ENCODE measurements at places on chromosomes 1 and 21.

DNA sequence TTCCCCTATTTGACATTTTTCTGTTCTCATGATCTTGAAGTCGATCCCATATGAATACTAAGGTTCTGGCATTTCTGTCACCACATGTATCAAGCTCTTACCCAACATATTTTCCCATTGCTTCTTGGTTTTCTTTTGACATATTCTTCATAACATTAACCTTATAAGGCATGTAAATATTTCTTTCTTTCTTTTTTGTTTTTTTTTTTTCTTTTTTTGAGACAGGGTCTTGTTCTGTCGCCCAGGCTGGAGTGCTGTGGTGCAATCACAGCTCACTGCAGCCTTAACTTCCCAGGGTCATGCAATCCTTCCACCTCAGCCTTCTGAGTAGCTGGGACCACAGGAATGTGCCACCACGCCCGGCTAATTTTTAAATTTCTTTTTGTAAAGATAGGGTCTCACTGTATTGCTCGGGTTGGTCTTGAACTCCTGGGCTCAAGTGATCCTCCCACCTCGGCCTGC is 33.1 kb upstream of the ERRFI1 start:
- no peak for DNase-seq

DNA sequence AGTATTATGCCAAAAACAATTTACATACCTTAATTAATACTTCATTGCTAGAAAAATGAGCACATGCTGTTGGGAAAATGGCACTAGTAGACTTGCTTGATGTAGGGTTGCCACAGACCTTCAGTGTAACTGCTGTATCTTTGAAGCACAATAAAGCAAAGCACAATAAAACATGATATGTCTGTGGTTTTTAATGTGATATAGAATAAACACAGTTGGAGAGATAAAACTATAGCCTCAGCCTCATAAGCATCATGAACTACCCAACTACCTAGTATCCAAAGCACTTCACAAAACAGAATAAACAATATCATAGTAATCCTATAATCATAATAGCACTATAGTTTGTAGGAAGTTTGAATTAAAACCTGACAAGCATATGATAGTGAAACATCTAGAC is 143.5 kb downstream of the SYT14 start:
- DNase-seq = no peak

- DNase-seq = no peak
Measured at GRCh38 chr1:8285103-8285502, 32.8 kb upstream of the SLC45A1 start.

DNA sequence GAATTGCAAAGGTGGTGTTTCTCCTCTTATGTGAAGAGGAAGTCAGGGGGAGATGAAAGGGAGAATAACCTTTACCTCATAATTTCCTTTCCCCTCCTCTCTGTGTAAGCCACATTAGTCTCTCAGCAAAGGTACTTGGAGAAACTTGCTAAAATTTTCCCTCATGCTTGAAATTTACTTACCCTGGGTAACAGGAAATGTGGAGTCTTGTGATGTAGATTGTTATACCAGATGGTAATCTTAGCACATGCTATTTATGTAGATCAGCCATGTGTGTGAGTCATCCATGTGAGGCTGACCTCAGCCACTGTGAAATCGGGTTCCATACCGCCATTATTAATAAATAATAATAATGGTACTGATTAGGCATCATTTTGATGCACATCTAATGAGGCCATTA is 128.4 kb downstream of the TGFB2 start:
- DNase-seq = no peak

DNA sequence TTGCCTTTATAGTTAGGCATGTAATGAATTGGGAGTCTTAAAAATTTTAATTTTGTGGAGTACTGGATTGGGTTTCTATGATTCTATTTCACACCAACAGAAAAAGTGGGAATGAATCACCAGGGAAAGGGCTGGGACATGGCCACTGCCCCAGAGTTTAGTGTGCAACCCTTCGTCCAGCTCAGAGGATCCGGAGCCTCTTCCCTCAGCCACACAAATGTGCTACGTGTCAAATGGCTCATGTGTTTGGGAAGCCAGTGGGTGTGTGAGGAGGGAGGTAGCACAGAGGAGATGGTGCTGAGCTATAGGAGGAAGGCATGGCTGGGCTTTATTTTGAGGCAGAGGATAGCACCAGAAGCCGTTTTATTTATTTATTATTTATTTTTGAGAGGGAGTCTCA is 247.3 kb downstream of the SIPA1L2 start:
- DNase-seq = no peak

GRCh38 chr1:223739366-223740037 is 27.2 kb downstream of the CAPN2 start:
- DNase-seq = no peak

GRCh38 chr1:61452176-61453035 is 272.5 kb downstream of the TM2D1 start:
- DNase-seq = no peak

DNA sequence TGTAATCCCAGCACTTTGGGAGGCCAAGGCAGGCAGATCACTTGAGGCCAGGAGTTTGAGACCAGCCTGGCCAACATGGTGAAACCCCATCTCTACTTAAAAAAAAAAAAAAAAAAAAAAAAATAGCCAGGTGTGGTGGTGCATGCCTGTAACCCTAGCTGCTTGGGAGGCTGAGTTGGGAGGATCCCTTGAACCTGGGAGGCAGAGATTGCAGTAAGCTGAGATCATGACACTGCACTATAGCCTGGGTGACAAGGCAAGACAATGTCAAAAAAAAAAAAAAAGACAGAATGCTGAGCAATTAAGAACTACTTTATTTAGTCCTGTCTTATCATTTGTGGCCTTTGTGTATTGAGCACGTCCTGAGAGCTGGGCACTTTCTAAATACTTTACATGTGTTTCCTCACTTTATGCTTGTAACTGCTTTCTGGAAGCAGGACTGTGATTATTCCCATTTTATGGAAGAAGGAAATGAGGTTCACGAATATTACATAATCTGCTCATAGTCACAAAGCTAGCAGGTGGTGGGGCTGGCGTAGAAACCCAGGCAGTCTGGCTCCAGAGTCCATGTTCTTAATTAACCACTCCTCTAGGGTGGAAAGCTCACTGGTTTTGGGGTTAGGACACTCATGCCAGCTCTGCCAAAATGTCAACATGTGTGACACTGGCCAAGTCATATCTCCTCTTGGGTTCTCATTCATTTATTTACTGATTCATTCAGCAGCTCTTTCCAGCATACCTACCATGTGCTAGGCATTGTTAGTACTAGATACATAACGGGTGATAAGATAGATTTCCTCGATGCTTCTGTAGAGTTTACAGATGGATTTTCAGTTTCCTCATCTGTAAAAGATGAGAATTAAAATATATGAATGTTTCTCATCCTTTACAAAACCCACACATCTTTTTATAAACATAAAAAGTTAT is 57.7 kb downstream of the DDR2 start:
- DNase-seq = no peak

- DNase-seq = no peak
Measured at GRCh38 chr1:167289966-167290365, 69.3 kb downstream of the POU2F1 start.

- no peak for DNase-seq
Measured at GRCh38 chr1:5907966-5908365, 84.3 kb downstream of the NPHP4 start.

GRCh38 chr1:43205671-43206070 is 33.5 kb downstream of the CFAP57 start:
- no peak for DNase-seq

GRCh38 chr1:9613625-9614299 is 25.1 kb downstream of the TMEM201 start:
- no peak for DNase-seq

DNA sequence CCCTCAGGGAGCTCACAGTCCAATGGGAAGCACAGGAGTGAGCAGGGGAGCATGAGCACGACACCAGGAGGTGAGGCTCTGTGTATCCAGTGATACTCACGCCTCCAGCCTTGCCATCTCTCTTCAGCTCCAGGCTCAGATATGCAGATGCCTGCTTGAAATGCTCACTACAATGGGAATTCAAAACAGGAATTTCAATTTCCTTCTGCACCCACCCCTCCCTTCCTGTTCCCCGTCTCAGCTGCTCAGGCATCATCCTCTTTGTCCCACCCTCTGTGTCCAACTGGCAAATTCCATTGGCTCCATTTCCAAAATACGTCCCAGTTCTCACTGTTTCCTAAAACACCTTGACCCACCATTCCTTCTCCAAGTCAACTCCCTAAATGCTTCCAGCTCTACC is 58.9 kb downstream of the FBXO2 start:
- DNase-seq = no peak

GRCh38 chr1:197444755-197445154 is 176.7 kb downstream of the CRB1 start:
- no peak for DNase-seq

GRCh38 chr1:44536357-44537209 is 131.5 kb downstream of the RNF220 start:
- DNase-seq = no peak

DNA sequence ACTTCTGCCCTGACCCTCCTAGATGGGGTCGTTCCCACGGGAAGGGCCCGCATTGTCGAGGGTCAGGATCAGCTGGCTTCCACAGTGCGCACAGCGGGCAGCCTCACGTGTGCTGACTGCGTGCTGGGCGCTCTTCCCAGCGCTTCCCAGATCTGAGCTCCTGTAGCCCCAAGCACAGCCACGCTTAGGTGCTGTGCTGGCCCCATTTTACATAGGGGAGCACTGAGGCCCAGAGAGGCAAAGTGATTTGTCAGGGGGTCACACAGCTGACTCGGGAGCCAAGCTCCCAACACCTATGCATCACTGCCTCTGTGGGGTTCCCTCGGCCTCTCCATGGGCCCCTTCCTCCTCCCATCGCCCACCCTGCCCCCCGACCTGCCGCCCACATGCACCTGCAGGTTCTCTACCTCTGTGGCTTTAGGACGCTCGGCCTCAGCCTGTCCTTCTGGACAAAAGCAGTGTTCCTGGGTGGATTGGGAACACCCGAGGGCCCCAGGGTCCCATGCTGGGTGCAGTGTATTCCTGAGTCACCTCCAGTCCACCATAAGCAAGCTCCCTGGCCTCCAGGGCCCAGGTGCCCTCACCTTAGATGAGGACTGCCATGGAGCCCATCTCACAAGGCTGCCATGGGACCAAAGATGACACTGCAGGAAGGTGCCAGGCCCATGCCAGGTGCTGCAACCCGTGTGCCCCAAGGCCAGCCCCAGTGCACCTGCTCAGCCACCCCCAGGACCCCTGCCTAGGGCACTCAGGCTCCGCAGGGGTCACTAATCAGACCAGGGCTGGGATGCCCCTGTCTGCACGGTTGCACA is 23.3 kb downstream of the TFF3 start:
- DNase-seq = no peak

Measured in stimulated activated CD8-positive, alpha-beta memory T cell treated with anti-CD3 and anti-CD28 coated beads, Interleukin-4, amount 100 ng/mL, for 48 hours (primary cell).